ENCODE measurements at places on chromosomes 4 and X.

GRCh38 chrX:40043895-40044294 is 53.9 kb downstream of the BCOR start:
- DNase-seq, result no peak

GRCh38 chr4:13159041-13159620 is 325.0 kb downstream of the RAB28 start:
- DNase-seq, result no peak

- no peak for DNase-seq
These were observed 1599.7 kb downstream of the ARAP2 start for GRCh38 chr4:34644579-34645115.

DNA sequence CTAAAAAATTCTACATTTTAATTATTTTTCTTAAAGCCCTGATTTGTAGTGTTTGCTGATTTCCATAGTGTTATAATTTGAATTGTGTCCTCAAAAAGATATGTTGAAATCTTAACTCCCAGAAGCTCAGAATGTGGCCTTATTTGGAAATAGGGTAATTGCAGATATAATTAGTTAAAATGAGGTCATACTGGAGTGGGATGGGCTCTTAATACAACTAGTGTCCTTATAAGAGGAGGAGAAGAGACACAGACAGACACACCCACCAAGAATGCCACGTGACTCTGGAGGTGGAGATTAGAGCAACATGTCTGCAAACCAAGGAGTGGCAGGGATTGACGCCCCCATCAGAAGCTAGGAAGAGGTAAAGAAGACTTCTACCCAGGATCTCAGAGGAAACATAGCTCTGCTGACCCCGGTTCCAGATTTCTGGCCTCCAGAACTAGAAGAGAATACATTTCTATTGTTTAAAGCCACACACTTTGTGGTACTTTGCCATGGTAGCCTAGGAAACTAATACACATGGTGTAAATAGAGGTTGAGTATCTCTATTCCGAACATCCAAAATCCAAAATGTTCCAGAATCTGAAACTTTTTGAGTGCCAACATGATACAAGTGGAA is 70.5 kb upstream of the IRF2 start:
- no peak for DNase-seq

- DNase-seq, result no peak
These were observed 34.7 kb downstream of the LUZP4 start for GRCh38 chrX:115324194-115324593.

DNA sequence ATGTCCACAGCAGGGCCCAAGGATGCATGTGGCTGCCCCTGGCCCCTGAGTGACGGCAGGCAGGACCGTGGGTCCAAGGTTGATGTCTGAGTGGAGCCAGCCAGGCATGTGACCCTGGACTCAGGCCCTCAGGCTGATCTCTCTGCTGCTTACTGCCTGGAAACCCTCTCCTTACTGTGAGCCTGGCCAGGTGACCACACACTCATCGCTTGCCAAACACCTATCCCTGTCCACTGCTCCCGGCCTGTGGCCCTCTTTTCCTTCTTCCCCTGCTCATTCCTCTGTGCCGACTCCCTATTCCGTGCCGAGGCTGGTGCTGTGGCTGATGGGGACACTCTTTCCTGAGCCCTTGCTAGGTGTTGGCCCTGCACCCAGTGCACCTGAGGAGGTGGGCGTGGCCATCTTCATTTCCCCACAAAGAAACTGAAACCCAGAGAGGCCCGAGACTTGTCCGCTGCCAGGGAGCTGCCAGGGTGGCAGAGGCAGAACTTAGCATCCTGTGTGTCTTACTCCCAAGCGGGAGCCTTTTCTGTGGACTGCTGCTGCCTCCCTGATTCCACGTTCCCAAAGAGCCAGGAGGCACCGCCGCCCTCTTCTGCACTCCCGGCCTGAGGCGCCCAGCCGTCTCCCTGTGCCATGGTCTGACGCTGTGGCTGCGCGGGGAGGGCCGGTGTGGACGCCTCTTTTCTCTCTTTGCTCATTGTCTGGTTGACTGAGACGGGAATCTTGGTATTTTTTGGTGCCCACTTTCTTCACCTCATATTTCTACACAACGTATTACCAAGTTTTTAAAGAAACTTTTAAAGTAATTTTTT is 11.2 kb upstream of the RNF4 start:
- no peak for DNase-seq

DNA sequence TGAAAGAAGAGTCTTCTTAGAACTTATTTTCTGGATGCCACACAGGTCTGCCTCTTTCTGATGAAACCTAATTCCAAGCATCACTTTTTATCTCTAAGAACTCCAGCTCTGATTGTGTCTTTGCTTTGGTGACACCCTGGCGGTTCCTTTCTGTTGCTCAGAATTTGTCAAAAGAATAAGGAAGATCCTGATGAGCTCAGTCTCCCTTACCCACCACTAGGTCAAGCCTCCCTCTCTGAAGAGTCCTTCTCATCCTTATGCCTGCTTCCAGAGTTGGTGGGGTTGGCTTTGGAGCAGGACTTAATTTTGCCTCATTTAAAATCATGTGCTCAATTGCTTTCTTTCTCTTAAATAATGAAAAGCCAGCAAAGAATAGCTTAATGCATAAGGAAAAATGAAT is 31.5 kb upstream of the RPL34 start:
- DNase-seq, result no peak
